ENCODE measurements at places on chromosomes 12 and 14. TPM values are rescaled to one million over a fixed set of nuclear protein-coding genes. Genes with fewer than 3 reads are reported as not detected.
A peak's percentile ranks its signal among the peaks of the same experiment; 100 is the strongest.

Gene CFL2
- total RNA-seq: 57.6 TPM

- H3K4me3 ChIP-seq: no peak overlapping the region
- H3K27ac ChIP-seq: no peak overlapping the region
- DNase-seq: no peak
- no peaks in the 10 kb centered on the region for H3K36me3 ChIP-seq
- no peaks in the 10 kb centered on the region for H3K27me3 ChIP-seq
Measured at GRCh38 chr14:95059126-95059525, 98.2 kb downstream of the DICER1 start.

DNA sequence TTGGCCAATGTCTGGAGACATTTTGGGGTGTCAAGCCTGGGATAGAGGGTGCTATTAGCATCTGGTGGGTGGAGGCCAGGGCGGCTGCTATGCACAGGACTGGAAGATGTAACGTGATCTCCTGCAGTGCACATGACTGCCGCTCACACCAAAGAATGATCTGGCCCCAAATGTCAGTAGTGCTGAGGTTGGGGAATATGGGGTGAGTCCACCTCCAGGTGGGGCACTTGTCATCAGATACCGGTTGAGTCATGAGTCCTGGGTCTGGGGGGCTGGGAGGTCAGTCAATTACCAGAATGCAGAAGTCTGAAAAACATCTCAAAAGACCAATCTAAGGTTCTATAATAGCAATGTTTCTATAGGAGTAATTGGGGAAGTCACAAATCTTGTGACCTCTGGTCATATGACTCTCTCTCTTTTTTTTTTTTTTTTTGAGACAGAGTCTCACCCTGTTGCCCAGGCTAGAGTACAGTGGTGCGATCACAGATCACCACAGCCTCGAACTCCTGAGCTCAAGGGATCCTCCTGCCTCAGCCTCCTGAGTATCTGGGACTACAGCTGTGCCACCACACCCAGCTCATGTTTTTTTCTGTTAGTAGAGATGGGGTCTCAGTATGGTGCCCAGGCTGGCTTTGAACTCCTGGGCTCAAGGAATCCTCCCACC lies 6.0 kb upstream of the SDSL start:
- H3K36me3 ChIP-seq: no peaks in the 10 kb centered on the region
- no peak overlapping the region for H3K4me3 ChIP-seq
- H3K4me1 ChIP-seq: peaks cover 2% of the 10 kb centered on the region
- H3K27me3 ChIP-seq: peaks cover 9% of the 10 kb centered on the region

Gene NOXRED1
- 0.69 TPM for total RNA-seq

- H3K4me1 ChIP-seq: no peaks in the 10 kb centered on the region
- H3K27ac ChIP-seq: no peak overlapping the region
- H3K4me3 ChIP-seq: no peak overlapping the region
- DNase-seq: peak; percentile 82
- no peaks in the 10 kb centered on the region for H3K36me3 ChIP-seq
Measured at GRCh38 chr14:24806061-24806678, 172.2 kb upstream of the GZMB start.

- H3K36me3 ChIP-seq: no peaks in the 10 kb centered on the region
- peaks cover 50% of the 10 kb centered on the region for H3K4me1 ChIP-seq
- no peak for DNase-seq
- H3K27me3 ChIP-seq: peaks cover 13% of the 10 kb centered on the region
- peak overlapping the region; percentile 43 for H3K27ac ChIP-seq
Measured at GRCh38 chr14:96059519-96060135, 20.5 kb downstream of the C14orf132 start.

Gene CMAS
- 47.9 TPM for total RNA-seq

All from glutamatergic neuron (in vitro differentiated cells).